ENCODE measurements at places on chromosomes 4 and X.
A peak's percentile ranks its signal among the peaks of the same experiment; 100 is the strongest.

DNA sequence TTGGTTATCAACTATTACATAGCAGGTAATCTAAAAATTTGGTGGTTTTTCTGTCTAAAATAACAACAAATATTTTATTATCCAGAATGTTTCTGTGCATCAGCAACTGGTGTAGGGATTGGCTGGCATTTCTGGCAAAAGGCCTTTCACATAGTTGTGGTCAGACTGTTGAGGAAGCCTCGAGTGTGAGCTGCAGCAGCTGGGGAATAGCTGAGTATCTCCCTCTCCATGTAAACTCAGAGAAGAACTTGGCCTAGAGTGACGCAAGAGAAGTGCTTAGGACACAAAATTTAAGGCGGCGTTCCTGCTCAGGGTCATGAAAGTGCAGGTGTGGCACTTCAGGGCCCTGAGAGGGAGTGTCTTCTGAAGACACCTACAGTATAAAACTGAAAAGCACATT is 558.9 kb downstream of the SPOCK3 start:
- DNase-seq, result no peak

GRCh38 chr4:1038948-1039492 is 27.6 kb downstream of the FGFRL1 start:
- no peak for DNase-seq

DNA sequence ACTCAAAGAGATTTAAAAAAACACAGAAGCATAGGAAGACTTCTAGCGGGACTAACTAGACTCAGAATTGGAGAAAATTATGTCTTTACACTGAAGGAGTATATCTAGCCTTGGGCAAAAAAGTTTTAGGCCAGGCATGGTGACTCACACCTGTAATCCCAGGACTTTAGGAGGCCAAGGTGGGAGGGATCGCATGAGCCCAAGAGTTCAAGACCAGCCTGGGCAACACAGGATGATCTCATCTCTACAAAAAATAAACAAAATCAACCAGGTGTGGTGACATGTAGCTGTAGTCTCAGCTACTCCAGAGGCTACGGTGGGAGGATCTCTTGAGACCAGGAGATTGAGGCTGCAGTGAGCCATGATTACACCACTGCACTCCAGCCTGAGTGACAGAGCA is 99.5 kb downstream of the NEUROG2 start:
- DNase-seq, result no peak

DNA sequence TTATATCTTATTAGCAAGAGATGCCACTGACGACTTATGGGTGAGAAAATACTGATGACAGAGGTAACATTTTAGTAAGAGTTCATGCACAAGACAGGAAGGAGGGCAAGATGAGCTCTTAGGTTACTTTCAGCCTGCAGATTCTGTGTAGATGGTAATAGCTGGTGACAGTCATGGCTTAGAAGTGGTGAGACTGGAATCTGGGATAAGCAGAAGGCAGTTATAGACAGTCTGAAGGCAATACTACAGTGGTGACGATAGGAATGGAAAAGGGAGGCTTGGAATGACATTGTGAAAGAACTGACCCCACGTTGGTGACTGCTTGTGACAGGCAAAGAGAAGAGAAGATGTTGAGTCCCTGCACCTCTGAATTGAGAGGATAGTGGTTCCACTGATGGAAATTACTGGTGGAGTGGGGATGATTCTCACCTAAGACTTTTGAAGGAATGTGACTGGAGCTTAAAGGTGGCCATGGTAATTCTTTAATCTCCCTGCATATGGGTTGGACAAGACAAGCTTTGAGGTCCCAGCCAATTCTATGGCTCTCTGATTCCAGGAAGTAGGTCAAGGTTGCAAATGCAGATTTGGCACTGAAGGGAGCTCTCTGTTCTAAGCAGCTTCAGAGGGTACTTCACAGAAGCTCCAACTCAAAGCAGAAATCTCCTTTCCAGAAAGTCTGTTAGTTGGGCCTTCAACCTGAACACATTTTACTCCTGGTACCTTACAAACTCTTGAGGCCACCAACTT is 99.7 kb downstream of the RASL11B start:
- DNase-seq, result no peak

GRCh38 chrX:152028579-152028978 is 54.1 kb upstream of the GABRE start:
- no peak for DNase-seq

GRCh38 chr4:94758141-94758699 is 465 bp downstream of the BMPR1B start:
- peak; percentile 69 for DNase-seq

DNA sequence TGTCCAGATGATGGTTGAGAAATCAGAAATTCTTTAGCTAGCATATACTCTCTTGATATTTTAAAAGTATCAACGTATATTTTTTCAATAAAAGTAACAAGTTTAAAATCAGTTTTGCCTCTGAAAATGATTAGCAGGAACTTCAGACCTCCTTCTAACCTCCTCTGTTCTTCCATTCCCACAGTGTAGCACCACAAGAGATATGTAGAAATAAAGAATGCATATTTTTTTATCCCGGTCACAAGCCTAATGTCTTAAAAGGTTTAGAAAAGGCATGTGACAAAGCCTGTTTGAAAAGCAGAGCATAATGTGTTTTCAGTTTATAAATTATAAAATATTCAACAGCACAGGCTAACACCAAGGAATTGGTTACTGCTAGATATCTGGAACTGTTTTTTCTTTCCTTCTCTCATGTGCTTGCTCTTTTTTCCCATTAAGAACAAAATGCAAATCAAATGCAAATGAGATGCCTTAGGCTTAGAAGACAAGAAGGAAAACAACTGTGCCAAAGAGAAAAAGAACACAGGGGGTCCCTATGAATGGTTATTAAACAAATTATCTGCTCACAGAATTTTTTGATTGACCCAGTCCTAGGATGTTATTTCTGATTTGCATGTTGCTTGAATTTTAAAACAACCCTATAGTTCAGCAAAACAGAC is 351.7 kb upstream of the FAM241A start:
- no peak for DNase-seq

- DNase-seq, result no peak
Measured at GRCh38 chr4:21092531-21092930, 392.3 kb downstream of the PACRGL start.

DNA sequence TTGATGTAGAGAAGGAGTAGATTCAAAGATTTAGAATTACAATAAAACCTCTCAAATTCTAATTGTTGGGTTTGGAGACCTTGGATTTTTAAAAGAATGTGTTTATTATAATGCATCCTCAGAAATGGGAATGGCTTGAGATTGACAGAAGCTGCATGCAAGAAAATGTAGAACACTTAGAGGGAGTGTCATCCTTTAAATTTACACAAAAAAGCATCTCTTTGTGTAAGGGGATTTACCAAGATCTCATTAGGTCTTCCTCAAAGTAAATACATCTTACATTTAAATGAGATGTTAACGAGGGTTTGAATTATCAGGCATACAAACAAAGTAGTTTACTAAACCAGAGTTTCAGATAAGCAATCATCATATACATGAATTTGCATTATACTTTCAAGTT is 615.0 kb downstream of the FAM133A start:
- no peak for DNase-seq

GRCh38 chrX:12425496-12425895 is 287.2 kb downstream of the FRMPD4 start:
- no peak for DNase-seq

GRCh38 chr4:133960975-133961374 is 240.6 kb downstream of the PABPC4L start:
- no peak for DNase-seq

GRCh38 chrX:1386338-1387127 is 5.4 kb downstream of the SLC25A6 start:
- DNase-seq, result no peak

- no peak for DNase-seq
Measured at GRCh38 chrX:45771114-45771513, 570.4 kb upstream of the DIPK2B start.

GRCh38 chr4:16194214-16194613 is 32.1 kb downstream of the TAPT1 start:
- DNase-seq, result no peak

DNA sequence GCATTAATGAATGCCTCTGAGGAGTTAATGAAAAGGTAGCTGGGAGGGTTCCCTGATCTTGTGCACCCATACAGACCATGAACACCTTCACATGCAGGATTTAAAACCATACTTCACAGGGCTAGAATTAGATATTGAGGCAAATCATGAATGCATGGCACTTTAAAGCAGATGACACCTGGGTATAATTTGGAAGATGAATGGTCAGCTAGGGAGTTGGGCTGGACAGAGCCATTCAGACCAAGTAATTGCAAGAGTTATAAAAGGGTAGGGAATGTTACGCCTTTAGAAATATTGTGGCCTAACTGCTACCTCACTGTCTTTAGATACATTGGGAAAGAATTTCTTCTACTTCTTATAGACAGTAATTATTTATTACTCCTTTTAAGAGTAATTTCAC is 89.1 kb upstream of the ZNF827 start:
- no peak for DNase-seq

DNA sequence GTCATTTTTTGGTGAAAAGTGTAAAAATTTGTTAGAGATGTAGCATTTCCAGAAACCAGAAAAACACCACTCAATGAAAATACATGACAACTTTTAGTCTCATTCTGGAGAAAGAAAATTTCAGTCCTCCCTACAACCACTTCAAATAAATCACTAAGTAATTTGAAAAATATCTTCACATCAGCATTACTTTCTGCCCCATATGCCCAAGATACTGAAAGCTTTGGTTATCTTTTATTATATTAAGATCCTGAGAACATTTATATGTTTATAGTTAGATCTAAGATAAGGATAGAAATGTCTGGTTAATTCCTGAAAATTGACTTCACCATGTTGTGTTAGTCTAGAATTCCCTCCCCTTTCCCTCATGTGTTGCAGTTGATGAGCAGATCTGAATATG is 119.0 kb downstream of the ADGRL3 start:
- DNase-seq, result no peak

DNA sequence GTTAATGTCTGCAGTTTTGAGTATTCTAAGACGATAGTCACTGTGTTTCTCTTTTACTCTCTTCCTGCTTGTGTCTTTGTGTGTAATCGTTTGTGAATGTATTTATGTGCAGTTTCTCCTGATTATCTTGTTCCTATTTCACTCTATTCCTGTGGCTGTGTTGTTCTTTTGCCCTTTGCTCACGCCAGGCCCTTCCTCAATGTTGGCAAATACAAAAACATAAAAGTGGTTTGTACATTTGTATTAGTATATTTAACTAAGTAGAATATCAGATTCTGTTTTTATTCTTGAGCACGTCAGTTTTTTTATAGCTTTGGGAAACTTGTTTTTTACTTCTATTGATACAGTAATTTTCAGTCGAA is 107.6 kb upstream of the BMPR1B start:
- no peak for DNase-seq

GRCh38 chr4:145451895-145452294 is 29.8 kb upstream of the SMAD1 start:
- DNase-seq, result no peak

DNA sequence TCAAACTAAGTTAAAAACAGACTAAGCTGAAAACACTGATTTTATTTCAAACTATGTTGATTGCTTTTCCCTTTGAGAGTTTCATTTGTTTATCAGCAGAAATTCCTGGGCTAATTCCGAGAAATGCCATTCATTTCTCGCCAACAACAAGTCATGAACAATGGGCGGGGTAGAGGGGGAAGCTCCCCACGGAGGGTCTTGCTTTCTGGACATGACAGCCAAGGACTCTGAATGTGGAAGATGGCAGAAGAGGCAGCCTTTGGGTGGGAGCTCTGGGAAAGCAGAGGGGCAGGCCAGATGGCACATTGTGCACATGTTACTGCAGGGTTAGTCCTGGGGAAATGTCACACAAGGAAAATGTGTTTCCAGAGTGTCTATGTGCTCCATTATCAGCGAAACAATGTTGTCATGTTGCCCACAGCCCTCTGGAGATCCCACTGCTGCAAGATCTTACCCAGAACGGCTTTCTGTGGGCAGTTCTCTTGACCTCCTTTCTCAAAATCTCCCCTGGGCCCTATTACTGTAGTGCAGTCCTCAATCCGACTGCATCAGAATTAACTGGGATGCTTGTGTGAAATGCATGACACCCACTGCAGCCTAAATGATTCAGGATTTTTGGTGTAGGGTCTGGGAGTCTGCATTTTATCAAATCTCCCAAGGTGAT is 45.0 kb downstream of the CHRDL1 start:
- DNase-seq, result no peak

- DNase-seq, result no peak
Measured at GRCh38 chr4:169241464-169241863, 29.3 kb downstream of the SH3RF1 start.

GRCh38 chr4:183360161-183360919 is 38.1 kb upstream of the CLDN24 start:
- no peak for DNase-seq

- DNase-seq, result peak; percentile 29
Measured at GRCh38 chrX:24963823-24964222, 51.9 kb downstream of the ARX start.

DNA sequence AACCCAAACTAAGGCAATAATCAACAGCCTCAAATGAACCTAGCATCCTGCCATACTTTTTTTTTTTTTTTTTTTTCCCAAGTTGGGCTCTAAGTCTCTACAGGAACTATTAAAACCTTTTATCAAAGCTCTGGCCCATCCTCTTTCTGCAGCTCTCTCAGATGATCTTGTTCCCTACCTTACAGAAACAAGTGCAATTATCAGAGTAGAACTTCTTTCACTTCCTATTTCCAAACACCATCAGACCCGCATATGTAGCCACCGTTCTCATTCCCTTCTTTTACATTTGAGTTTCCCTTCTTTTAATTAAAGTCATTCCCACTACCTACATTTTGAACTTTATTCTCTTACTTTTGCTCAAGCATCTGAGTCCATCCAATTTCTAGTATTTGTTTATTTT is 690.6 kb downstream of the DMD start:
- no peak for DNase-seq

DNA sequence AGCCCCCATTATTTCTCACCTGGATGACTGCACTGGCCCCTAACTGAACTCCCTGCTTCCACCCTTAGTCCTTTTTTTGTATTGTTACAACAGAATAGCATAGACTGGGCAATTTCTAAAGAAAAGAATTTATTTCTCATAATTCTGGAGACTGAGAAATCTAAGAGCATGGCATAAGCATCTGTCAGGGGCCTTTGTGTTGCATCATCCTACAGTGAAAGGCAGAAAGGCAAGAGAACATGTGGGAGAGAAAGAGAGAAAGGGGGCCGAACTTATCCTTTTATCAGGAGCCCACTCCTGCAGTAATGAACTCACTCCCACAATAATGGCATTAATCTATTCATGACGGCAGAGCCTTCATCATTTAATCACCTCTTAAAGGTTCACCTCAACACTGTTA is 122.1 kb downstream of the EFNB1 start:
- no peak for DNase-seq

Data from iPS-NIHi11 (cell line).